ENCODE measurements at places on chromosomes 11 and 22.

GRCh38 chr11:115501893-115502589 is 2.2 kb downstream of the CADM1 start:
- no peak for DNase-seq

GRCh38 chr22:36443198-36443770 is 38.2 kb downstream of the TXN2 start:
- DNase-seq, result no peak

- no peak for DNase-seq
Observed at GRCh38 chr11:41056892-41057569, 402.4 kb downstream of the LRRC4C start.

GRCh38 chr22:46442217-46442853 is 95.1 kb downstream of the CELSR1 start:
- no peak for DNase-seq

- no peak for DNase-seq
Observed at GRCh38 chr11:19723572-19724342, 11.1 kb downstream of the NAV2 start.

DNA sequence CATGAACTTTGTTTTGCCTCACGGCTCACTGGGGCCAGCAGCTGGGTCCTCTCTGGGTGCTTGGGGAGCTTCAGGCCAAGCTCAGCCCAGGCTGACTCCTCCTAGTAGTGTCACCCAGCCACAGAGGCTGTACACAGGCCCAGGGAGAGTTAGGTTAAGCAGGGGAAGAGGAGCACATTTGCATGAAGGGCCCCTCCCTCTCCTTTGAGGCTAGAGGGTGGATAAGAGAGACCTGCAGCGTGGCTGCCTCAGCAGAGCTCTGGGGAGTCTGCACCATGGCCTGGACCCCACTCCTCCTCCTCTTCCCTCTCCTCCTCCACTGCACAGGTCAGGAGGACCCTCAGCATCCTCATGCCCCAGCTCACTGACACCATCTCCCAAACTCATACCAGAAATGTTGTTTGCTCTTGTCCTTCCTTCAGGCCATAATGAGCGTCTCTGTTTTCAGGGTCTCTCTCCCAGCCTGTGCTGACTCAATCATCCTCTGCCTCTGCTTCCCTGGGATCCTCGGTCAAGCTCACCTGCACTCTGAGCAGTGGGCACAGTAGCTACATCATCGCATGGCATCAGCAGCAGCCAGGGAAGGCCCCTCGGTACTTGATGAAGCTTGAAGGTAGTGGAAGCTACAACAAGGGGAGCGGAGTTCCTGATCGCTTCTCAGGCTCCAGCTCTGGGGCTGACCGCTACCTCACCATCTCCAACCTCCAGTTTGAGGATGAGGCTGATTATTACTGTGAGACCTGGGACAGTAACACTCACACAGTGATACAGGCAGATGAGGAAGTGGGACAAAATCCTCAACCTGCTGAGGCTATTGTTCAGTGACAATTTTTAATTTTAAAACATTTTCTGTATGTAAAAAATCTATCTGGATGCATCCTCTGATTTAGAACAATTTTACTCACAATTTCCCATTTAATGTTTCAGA is 82.4 kb upstream of the VPREB1 start:
- no peak for DNase-seq

DNA sequence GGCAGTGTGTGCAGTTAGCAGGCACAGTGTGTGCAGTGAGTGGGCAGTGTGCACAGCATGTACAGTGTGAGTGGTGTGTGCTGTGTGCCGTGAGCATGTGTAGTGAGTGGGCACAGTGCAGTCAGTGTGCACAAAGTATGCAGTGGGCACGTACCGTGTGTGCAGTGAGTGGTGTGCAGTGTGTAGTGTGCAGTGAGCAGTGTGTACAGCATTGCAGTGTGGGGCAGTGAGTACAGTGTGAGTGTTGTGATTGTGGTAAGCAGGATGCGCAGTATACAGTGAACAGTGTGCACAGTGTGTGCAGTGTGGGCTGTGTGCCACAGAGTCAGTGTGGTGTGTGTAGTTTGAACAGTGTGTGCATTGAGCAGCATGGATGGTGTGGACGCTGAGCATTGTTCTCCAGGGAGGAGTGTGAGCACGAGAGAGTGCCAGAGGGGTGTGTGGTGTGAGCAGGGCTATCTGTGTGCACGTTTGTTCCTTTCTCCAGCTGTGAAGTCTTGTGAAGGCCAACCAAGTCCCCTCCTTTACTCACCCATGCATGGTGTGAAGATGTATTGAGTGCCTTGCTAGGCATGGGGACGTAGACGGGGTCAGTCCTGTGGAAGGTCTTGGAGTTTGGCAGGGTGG is 3.0 kb downstream of the SHANK3 start:
- DNase-seq, result no peak

GRCh38 chr11:96329855-96330510 is 13.0 kb downstream of the MAML2 start:
- no peak for DNase-seq

- DNase-seq, result no peak
Observed at GRCh38 chr11:875769-876301, 33.2 kb downstream of the TSPAN4 start.

GRCh38 chr22:19912271-19912999 is 29.1 kb upstream of the COMT start:
- DNase-seq, result no peak

- no peak for DNase-seq
Observed at GRCh38 chr22:21445437-21446127, 21.6 kb upstream of the TMEM191C start.

- no peak for DNase-seq
Observed at GRCh38 chr22:44890416-44891292, 119.2 kb downstream of the PHF21B start.

GRCh38 chr11:104134745-104135144 is 29.2 kb downstream of the PDGFD start:
- DNase-seq, result no peak

DNA sequence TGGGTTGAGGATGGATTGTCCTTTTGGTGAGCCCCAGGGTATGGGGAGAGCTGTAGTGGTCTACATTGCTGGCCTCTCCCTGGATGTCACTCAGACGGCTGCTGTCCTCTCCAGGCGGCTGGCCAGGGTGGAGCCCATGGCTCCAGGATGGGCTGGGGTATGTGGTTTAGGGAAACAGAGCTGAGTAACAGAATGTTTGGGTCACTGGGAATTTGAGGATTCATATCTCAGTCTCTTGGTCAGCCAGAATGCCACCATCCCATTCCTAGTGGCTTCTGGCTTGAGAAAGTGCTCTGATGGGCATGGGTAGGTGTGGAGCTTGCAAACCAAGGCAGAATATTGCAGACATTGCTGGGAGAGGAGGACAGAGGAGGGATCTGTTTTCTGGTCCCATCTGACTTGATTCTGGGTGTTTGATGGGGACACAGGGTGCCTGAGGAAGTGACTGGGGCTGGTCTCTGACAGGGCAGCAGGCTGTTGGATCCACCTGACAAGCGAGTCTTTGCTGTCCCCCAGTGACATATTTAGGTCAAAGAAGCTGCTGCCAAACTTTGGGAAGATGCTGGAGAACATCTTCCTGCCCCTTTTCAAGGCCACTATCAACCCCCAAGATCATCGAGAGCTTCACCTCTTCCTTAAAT is 41.4 kb downstream of the AMPD3 start:
- DNase-seq, result no peak

DNA sequence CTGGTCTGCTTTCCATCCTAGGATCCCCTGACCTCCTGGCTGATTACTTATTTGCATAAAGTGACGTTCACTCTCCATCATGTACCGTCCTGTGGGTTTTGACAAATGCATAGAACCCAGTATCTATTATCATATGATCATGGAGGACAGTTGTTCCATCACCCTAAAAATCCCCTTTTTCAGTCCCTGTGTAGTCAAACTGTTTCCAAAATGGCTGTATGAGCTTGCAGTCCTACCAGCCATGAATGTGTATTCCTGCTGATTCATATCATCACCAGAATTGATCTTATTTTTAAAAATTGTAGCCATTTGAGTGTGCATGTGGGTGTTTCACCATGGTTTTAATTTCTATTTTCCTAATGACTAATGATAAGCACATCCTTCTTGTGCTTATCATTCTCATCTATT is 108.8 kb downstream of the MPPED1 start:
- DNase-seq, result no peak

GRCh38 chr11:8332196-8332595 is 68.5 kb upstream of the LMO1 start:
- DNase-seq, result no peak

DNA sequence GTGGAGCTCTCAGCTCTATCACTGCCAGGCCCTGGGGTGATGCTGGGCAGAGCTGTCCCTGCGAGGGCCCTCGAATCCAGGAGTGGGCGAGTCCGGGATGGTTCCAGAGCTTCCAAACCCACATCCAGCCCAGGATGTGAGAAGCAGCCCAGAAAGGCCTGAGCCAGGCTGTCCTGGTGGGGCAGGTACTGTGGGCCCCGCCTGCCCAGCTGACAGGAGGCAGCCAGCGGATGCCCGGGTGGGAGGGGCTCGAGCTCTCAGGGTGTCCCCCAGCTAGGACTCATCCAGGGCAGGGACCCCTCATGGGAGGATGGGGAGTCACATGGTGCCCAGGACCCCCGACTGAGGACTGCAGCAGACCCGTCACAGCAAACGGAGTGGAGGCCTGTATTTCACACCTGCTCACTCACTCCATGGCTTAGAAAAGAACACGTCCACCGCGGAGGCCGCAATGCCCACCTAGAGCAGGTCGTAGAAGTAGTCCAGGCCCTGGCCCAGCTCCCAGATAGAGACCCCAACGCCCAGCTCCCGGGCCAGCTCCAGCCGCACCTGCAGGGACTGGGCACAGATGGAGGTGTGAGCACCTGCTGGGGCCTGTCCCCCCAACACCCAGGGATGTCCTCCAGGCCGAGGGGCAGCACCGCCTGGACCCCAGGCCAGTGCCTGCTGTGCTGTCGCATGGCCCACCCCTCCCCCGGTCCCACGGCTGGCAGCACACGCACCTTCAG is 26.9 kb downstream of the TSPAN4 start:
- no peak for DNase-seq

DNA sequence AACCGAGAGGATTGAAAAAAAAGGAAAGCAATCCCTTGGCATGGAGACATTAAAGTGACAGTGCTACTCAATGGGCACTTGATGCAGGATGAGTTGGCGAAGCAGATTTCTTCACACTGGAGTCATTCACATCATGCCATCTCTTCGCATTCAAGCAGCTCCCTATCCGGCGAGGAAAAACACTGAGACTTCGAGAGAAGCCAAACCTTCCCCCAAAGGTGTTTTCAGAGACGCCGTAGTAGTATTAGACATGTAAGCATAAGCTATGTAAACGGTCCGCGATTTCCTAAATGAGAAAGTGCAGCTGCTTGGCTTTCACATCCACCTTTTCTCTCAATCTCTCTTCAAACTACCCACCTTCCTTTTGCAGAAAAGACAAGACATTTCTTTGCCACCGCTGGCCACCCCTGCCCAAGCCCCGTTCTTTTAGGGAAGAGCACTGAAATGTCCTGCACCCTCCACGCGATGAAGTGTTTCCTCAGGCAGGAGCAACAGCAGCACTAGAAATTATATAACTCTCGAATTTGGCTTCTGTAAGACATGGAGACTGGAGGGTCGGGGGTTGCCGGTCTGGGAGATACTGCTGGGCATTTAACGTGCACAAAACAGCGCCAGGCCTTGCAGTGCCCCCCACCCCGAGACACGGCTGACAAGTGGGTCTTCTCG is at the start of gene DLG2:
Gene DLG2 (minus strand): TSS at position 13 of the 666 bp plus-strand sequence.
- DNase-seq, result no peak

DNA sequence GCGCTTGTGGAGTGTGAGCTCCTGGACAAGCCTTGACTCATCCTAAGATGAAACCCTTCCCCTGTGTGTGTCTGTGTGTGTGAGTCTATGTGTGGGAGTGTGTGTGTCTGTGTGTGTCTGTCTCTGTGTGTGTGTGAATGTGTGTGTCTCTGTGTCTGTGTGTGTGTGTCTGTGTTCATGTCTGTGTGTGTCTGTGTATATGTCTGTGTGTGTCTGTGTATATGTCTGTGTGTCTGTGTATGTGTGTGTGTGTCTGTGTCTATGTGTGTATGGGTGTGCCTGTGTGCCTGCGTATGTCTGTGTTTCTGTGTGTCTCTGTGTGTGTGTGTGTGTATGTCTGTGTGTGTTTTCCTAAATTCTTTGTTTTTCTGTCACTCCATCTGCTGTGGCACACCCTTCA is 48.7 kb downstream of the RPS6KA4 start:
- DNase-seq, result no peak

DNA sequence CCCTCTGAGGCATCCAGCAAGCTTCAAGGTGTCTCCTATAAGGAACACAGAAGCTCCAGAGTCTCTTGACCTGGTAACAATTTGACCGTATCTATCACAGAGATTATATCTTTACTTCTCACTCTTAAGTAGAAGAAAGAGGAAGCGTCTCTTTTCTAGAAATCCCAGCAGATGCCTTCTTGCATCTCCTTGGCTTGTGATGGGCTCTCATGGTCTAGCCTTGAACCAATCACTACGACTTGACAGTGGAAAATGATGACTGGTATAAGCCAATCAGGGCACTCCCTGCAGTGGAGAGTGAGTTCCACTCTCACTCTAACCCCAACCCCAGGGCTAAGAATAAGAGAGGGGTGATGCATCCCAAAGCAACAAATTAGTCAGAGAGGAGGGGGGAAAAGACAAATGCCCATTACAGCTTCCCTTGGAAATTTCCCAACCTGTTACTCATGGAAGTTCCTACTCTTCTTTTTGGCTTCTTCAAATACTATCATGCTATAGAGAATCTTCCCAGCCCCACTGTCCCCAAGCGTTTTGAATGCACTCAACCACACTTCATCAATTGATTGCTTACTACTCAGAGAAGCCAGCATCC is 293.5 kb downstream of the MN1 start:
- DNase-seq, result no peak

- no peak for DNase-seq
Observed at GRCh38 chr11:5242208-5242607, 7.4 kb downstream of the HBG1 start.

- no peak for DNase-seq
Observed at GRCh38 chr11:134756811-134757540, 344.9 kb upstream of the B3GAT1 start.

DNA sequence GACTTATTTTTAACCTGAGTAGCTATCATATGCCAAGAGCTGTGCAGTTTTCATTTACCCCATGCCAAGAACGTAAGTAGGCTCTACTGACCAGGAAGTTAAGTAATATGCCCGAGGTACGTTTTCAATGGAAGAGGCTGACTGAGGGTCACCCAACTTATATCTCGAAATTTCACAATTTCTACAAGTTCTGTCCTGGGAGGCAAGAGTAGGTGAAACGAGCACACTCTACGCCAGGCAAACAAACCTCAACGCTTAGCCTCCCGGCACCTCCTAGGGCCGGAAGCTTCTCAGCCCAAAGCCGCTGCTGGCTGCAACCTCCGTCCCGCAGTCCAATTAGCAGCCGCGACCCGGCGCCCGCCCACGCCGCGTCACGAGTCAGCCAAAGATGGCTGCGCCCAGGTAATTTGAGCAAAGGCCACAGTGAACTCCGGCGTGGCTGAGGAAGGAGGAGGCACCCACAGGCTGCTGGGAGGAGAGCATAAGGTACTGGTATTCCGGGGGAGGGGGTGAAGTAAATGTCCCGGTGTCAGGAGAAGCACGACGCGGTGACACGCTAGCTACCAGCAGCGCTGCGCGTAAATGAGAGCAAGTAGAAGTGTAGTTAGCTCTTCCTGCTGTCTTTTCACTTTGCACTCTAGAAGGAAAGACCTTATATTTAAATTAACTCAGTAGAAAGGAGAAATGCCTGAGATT is at the start of gene TMEM126A:
Gene TMEM126A (plus strand): TSS at position 364 of the 696 bp plus-strand sequence. CDS start 2,289 bp downstream, outside the sequence.
- peak; percentile 76 for DNase-seq
